ENCODE measurements at places on chromosomes 3 and 15.

DNA sequence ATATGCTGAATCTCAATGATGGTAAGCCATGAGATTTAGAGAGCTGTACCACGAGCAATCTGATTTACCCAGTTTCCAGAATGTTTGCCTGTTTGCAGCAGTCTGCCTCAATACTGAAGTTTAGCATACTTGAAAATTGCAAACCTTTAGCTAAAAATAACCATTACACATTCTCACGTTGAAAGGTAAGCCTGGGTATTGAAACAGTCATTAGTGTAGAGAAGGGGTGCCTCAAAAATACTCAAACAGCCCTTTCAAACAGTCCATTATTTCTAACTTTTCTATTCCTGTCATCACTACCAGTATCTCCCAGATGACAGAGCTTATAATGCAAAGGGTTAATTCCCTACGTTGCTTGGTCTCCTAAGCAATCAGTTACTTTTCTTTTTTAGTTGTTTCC lies 111.8 kb upstream of the MBNL1 start:
- no peak overlapping the region for H3K4me3 ChIP-seq
- H3K4me1 ChIP-seq: peaks cover 54% of the 10 kb centered on the region
- no peaks in the 10 kb centered on the region for H3K36me3 ChIP-seq
- no peak overlapping the region for H3K27ac ChIP-seq
- DNase-seq: no peak

GRCh38 chr3:157417247-157417646 lies 19.4 kb upstream of the PTX3 start:
- peak overlapping the region; percentile 71 for H3K27ac ChIP-seq
- no peak for DNase-seq
- H3K4me1 ChIP-seq: peaks cover 44% of the 10 kb centered on the region
- peaks cover 50% of the 10 kb centered on the region for H3K36me3 ChIP-seq

DNA sequence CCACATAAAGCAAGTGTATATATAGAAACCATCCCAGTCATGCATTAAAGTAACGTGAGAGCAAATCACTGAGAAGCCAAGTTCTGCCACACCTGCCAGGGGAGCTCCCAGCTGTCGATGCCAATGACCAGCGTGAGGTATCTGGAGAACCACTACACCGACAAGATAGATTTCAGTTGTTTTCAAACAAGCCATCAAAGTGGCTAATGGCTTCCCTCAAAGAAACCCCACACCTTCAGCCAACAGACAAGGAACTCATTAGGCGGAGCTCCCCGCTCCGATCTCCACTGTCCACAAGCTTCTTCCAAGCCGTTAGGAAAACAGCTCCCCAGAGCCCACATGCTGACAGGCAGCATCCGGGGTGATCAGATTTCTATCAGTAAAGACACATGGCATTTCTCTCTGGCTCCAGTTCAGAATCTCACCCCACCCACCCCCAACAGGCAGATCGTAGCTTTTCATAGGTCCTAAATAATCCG lies 54.2 kb upstream of the SPATA12 start:
- H3K36me3 ChIP-seq: no peaks in the 10 kb centered on the region
- no peak for DNase-seq
- no peak overlapping the region for H3K4me3 ChIP-seq
- H3K27me3 ChIP-seq: peaks cover 4% of the 10 kb centered on the region
- H3K4me1 ChIP-seq: peaks cover 24% of the 10 kb centered on the region

DNA sequence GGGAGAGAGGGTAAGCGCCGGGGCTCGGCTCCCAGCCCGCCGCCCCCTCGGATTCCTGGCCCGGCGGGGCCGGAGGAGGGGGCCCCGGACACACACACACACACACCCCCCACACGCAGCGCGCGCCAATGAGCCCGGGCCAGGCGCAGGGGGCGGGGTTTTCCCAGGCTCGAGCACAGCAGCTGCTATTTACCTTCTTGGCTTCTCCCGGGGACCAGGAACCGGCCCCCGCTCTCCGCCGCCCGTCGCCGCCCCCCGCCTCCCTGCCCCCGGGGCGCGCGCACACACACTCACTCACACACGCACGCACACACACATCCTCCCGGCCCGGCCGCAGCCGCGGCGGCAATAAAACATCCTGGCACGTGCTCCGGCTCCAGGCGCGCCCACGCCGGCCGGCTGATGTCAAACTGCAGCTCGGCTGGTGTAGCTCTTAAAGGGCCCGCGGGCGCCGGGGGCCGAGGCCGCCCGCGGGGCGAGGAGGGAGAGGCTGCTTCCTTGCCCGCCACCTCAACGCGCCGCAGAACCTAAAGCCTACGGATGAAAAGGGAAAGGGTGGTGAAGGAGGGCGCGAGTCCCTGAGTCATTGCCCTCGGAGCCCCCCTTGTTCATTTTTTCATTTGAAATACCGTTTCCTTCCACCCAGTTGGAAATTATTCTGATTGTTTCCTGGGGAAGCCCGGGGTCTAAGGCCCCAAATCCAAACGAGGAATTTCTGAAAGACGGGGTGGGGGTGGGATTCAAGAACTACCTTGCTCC lies 1.0 kb upstream of the HES1 start:
- H3K4me1 ChIP-seq: peaks cover 52% of the 10 kb centered on the region
- H3K4me3 ChIP-seq: peak overlapping the region; percentile 95
- DNase-seq: peak; percentile 92
- no peaks in the 10 kb centered on the region for H3K36me3 ChIP-seq
- peaks cover 21% of the 10 kb centered on the region for H3K27me3 ChIP-seq

DNA sequence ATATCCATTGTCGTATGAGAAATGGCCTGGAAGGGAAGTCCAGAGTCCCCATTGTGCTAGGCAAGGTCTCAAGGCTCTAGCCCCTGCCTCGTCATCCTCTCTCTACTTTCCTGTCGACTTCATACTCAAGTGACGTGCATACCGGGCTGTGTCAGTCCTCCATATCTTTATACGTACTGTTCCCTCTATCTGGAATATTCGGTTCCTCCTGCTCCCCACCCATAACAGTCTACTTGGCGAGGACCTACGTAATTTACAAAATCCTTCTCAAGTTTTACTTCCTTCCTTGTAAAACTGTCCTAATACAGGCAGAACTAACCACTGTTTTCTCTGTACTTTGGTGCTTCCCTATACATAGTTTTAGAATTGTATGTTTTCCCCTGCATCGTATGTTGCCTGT lies 2.2 kb upstream of the ALPK3 start:
- no peak overlapping the region for H3K4me3 ChIP-seq
- no peak overlapping the region for H3K27ac ChIP-seq
- DNase-seq: no peak

DNA sequence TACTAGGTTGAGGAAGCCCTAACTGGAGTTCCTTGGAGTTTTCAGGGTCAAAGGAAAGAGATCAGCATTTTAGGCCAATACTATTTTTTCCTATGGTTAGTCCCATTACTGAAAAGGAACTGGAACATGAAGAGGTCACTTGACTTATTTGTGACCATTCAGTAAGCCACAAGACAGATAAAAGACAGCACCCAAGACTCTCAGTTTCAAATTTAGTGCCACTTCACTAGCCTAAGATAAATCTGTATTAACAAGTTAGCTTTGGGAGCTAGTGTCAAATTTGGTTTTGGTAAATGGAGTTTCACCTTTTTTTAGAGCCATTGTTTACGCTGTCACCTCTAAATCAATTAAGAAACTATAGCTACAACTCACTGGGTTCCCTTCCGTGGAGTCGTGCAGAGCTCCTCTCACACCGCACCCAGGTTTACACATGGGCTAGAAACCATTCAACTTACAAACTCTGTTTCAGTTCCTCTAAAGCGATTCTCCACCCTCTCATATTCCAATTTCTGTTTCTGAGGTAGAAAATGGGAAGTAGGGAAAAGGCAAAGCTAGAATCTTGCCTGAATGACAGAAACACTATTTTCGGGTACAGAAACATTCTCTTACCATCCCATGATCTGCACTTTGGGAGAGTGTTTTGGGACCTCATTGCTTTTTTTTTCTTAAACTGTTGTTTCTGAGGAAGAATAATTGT lies 14.4 kb downstream of the CCDC32 start:
- no peak for DNase-seq
- H3K36me3 ChIP-seq: peaks cover 15% of the 10 kb centered on the region
- no peak overlapping the region for H3K27ac ChIP-seq
- H3K4me1 ChIP-seq: no peaks in the 10 kb centered on the region

- no peak for DNase-seq
- no peak overlapping the region for H3K4me3 ChIP-seq
- no peaks in the 10 kb centered on the region for H3K4me1 ChIP-seq
These were observed 467.0 kb downstream of the FGF12 start for GRCh38 chr3:192260116-192261010.

- H3K4me1 ChIP-seq: peaks cover 12% of the 10 kb centered on the region
- DNase-seq: no peak
- H3K27ac ChIP-seq: no peak overlapping the region
- H3K27me3 ChIP-seq: no peaks in the 10 kb centered on the region
- H3K36me3 ChIP-seq: no peaks in the 10 kb centered on the region
These were observed 39.4 kb upstream of the TIPARP start for GRCh38 chr3:156635034-156635433.

DNA sequence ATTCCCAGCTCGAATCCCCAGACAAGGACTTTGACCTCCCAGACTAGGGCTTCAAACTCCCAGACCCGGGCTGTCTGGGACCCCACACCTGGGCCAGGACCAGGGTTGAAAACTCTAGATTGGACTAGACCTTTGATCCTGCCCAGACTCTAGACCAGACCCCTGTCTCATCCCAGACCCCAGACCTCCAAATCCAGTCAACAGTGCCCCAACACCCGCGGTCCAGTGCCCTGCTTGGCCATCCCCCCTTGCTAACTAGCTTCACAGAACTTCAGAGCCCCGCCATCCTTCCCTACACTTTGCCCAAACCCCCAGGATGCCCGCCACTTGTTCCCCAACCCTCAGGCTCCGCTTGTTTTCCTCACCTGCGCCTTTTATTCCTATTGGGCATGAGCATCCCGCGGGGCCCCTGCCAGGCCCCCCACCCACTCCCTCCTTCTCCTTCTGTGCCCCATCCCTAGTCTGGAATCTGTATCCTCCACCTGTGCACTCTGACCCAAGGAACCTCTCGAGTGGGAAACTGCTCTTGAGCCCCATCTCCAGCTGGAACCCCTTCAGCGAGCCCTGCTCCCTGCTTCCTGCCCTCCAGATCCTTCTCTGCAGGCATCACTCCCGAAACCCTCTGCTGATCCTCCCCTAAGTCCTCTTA lies 604 bp downstream of the GNAI2 start:
- H3K4me3 ChIP-seq: peak overlapping the region; percentile 96
- no peak for DNase-seq
- peaks cover 3% of the 10 kb centered on the region for H3K27me3 ChIP-seq
- peak overlapping the region; percentile 92 for H3K27ac ChIP-seq
- peaks cover 43% of the 10 kb centered on the region for H3K4me1 ChIP-seq

DNA sequence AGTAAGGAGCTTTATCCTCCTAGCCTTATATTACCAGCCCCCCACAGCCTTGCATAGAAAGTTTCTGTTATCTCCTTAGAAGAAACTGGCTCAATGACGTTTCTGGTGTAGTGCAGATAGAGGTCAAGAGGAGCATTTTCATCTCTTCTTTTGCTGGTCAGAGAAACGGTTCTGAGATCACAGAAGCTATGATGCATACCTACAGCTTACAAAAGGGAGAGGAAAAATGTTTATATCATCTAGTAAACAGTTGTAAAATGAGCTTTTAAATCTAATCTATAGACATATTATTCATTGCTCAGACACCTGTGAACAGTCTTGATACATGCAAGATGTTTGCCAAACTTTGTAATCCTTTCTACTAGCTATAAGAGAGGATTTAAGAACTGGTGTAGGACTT lies 68.0 kb downstream of the GMPS start:
- H3K36me3 ChIP-seq: peaks cover 22% of the 10 kb centered on the region
- no peaks in the 10 kb centered on the region for H3K4me1 ChIP-seq
- H3K27ac ChIP-seq: no peak overlapping the region
- H3K4me3 ChIP-seq: no peak overlapping the region
- no peak for DNase-seq

GRCh38 chr3:57048052-57048671 lies 12.3 kb upstream of the SPATA12 start:
- H3K4me1 ChIP-seq: no peaks in the 10 kb centered on the region
- no peak overlapping the region for H3K4me3 ChIP-seq
- H3K27me3 ChIP-seq: peaks cover 39% of the 10 kb centered on the region
- H3K36me3 ChIP-seq: no peaks in the 10 kb centered on the region

All from HFFc6 (cell line).